ENCODE measurements at places on chromosomes 4 and X.

DNA sequence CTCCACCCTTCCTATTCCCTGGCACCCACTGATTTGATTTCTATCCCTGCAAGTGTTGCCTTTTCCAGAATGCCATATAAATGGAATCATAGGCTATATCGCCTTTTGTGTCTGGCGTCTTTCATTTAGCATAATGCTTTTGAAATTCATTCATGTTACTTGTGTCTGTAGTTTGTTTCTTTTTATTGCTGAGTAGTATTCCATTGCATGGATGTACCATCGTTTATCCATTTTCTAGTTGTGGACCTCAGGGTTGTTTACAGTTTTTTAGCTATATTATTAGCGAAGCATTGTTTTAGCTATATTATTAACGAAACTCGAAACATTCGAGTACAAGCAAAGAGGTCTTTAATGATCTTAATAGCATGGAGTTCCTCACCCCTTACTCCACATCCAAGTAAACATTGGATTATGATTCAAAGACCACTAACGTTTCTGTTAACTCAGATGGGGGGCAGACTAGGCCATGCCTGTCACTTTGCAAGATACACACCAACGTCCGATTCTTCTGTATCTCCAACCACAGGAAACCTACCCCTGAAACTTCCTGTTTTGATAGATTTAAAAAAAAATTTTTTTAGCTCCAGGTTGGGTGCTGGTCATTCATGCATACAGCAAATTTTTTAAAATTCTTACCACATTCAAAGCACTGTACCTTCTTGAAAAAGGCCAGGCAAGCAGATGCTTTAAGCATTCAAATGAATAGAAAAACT lies 1.1 kb downstream of the DCK start:
- DNase-seq, result no peak

DNA sequence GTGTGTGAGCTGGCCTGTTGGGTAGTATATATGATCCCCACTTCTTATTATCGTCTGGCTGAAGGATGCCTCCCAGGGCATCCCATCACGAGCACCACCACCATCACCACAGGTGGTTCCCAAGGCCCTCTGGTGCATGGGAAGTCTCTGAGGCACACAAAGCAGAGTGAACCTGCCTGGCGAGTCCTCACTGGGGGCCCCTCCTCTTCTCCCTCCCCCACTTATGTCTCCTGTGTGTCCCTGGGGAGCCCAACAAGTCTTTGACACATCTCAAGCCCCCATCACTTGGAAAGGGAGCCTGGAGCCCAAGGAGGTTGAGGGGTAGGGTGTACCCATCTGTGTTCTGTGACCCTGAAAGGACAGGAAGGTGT lies 45.5 kb upstream of the NKX1-1 start:
- no peak for DNase-seq

GRCh38 chrX:134737061-134737460 lies 78.8 kb upstream of the PLAC1 start:
- no peak for DNase-seq

GRCh38 chr4:38013461-38014366 lies 53.5 kb downstream of the PTTG2 start:
- no peak for DNase-seq

DNA sequence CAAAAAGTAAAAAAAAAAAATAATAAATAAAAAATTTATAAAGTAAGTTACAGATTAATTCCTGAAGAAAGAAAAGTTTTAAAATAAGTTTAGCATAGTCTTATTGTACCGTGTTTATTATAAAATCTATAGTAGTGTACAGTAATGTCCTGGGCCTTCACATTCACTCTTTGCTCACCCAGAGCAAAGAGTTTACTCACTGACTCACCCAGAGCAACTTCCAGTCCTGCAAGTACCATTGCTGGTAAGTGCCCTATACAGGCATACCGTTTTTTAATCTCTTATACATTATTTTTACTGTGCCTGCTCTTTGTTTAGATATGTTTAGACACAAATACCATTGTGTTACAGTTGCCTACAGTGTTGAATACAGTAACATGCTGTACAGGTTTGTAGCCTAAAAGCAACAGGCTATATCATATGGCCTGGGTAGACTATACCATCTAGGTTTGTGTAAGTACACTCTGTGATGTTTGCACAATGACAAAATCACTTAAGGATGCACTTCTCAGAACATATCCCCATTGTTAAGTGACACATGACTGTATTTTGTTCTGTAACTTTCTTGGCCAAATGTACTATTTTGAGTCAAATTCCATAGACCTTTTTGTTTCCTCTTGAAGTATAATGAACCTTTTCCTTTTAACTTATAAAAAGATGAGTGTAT lies 199.0 kb upstream of the NUDT6 start:
- peak; percentile 8 for DNase-seq

- no peak for DNase-seq
These were observed 162.4 kb upstream of the IL15 start for GRCh38 chr4:141473952-141474351.

DNA sequence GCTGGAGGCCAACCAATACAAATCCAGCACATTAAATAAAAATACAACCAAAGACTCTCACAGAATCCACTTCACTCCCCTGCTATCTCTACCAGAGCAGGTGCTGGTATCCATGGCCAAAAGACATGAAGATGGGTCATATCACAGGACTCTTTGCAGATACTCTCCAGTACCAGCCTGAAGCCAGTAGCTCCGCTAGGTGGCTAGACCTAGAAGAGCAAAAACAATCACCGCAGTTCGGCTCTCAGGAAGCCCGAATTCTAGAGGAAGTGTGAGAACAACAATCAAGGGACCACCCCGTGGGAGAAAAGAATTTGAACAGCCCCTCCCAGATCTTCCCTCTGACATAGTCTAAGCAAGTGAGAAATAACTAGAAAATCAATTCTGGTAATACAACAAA lies 20.2 kb downstream of the CLIC2 start:
- no peak for DNase-seq

DNA sequence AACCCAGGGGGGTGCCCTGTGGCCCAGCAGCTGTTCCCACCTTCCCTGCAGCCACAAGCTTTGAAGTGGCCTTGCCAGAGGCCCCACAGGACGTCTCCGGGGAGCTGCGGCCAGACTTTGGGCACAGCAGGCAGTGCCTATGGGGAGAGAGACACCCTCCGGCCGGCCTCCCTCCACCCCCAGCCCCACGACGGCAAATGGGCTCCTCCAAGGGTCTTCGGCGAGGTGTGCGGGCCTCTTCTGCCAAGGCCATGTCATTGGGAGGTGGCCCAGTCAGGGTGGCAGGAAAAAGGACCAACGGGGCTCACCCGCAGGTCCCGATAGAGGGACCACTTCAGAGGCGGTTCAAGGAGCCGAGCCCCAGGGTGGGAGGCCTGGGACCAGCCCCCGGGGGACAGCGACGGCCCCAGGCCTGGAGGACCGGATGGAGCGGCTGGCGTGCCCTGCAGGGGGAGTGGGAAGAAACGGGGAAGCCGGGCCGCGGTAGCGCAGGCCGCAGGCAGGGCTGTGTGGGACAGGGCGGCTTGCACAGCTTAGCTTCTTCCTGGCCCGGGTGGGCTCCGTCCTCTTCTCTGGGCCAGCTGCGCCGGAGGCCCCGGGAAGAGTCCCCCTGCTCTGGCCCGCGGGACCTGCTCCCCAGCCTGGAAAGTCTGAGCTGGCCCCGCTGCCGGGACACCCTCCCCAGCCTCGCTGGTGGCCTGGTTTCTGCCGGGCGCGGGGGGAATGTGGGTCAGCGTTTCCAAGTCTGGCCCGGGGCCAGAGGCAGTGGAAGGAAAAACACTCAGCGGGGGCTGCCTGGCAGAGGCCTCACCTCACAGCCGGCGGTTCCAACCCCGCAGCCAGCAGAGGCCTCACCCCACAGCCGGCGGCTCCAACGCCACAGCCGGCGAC lies 21.9 kb upstream of the SPON2 start:
- no peak for DNase-seq
